IMR-90 (cell line): ENCODE measurements at places on chromosomes 11 and 22. TPM values are rescaled to one million over a fixed set of nuclear protein-coding genes. Genes with fewer than 3 reads are reported as not detected.

The LDHAL6A gene
- not detected in 2 replicates for total RNA-seq

DNA sequence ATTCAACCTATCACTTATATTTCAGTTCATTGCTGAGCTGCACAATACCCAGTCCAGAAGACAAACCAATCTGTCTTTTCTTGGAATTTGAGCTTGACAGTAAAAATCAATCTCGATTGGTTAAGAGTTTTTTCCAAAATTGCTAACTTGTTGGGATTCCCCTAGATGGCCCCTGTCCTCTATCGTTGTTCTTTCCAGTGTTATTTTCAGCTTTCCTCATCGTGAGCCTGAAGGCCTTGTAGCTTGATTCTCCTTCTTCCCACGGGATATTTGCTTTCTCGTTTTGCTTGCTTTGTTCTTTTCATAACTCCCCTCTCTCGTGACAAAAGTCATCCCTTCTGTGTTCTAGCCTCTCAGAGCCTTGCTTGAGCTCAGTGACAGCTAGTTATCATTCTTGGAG lies 3.1 kb downstream of the OR8B8 start:
- no peak for DNase-seq

The TSSK2 gene
- total RNA-seq, result not detected in 2 replicates

GRCh38 chr22:39290724-39291161 lies 28.7 kb downstream of the RPL3 start:
- peak; percentile 71 for DNase-seq

The SLC25A22 gene
- total RNA-seq, result 7.2 and 8.2 TPM in 2 replicates

GRCh38 chr22:45997077-45997776 lies 20.3 kb upstream of the WNT7B start:
- DNase-seq, result peak; percentile 95
